Skeletal muscle cell (primary cell): ENCODE measurements at places on chromosomes 7 and 10.

DNA sequence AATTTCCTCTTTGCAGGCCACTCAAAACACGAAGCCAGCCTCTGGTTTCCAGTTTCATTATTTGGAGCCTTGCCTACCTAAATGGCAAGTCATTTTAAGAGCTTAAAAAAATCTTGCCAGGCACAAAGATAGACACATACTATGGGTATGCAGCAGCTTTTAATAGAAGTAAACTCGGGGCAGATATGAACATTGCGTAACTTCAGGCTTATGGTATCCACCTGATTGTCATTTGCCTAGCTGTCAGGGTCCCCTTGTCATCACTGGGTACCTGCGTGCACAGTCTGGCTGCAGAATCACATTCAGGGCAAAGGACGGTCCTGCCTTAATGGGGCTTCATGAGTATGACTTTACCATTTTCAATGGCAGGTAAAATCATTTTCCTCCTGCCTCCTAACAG lies 466.1 kb upstream of the NRP1 start:
- DNase-seq, result no peak

DNA sequence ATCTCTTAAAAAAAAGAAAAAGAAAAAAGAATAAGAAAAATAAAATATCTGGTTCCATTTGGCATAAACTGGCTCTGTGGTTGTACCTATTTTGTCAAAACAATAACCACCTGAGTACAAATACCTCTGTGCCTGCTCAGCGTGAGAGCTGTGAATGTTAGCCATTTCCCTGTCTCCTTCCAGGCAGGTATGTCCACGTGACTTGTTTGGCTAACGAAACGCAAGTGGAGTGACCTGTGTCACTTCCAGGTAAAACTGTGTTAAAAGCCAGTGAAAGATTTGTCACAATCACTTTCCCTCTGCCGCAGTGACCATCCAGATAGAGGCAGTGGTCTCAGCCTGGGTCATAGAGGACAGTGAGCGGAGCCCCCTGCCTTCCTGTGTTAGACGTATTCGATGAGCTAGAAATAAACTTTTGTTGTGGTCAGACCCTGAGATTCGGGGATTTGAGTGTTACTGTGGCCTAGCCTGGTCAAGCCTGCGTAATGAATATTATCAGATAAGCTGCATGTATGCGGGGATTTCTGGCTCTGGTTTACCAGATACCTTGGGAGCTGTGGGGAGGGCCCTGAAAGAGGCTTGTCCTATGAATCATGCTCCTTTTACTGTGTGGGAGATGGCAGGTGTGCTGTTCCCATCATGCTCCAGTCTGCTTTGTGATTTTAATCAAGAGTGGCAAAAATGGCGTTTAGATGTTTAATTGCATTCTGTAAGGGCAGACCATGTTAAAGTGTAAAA lies 3.8 kb downstream of the PTER start:
- no peak for DNase-seq

DNA sequence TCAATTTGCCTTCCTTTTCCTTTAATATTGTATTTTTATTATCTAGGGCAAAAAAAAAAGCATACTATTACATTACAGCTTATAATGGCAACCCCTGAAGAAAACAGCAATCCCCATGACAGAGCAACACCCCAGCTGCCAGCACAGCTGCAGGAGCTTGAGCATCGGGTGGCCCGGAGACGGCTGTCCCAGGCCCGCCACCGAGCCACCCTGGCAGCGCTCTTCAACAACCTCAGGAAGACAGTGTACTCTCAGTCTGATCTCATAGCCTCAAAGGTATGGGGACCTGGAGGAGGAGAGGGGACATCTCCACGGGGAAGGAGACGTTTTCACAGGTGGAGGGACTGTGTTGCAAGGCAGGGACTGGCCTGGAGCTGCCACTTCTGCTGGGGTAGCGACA lies 6.8 kb downstream of the STRA8 start:
- no peak for DNase-seq

GRCh38 chr7:99766484-99767099 lies 17.4 kb downstream of the CYP3A4 start:
- DNase-seq, result no peak

GRCh38 chr10:123614888-123615287 lies 51.3 kb upstream of the GPR26 start:
- no peak for DNase-seq
